Bone marrow (tissue), 2 donors: ENCODE measurements at places on chromosomes 13 and 19.

DNA sequence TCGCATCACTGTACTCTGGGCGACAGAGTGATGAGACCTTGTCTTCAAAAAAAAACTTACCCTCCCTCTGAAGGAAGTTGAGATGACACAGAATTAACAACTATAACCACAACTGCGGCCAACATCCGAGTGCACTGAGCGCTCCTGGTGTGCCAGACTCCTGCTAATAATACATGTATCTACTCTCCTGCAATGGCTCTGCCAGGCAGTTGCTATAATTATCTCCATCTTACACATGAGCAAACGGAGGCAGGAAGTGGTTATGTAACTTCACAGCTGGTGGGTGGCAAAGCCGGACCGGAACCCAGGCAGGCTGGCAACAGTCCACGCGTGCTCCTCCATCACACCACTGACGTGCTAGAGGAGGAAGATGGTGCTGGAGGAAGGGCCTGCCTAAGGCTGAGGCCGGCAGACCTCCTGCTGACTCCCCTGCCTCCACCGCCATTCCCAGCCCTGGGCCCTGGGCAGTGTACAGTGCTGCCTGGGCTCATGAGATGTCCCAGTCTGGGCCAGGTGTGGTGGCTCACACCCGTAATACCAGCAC lies 12.6 kb downstream of the XRCC1 start:
- peak; percentile 70 for DNase-seq

DNA sequence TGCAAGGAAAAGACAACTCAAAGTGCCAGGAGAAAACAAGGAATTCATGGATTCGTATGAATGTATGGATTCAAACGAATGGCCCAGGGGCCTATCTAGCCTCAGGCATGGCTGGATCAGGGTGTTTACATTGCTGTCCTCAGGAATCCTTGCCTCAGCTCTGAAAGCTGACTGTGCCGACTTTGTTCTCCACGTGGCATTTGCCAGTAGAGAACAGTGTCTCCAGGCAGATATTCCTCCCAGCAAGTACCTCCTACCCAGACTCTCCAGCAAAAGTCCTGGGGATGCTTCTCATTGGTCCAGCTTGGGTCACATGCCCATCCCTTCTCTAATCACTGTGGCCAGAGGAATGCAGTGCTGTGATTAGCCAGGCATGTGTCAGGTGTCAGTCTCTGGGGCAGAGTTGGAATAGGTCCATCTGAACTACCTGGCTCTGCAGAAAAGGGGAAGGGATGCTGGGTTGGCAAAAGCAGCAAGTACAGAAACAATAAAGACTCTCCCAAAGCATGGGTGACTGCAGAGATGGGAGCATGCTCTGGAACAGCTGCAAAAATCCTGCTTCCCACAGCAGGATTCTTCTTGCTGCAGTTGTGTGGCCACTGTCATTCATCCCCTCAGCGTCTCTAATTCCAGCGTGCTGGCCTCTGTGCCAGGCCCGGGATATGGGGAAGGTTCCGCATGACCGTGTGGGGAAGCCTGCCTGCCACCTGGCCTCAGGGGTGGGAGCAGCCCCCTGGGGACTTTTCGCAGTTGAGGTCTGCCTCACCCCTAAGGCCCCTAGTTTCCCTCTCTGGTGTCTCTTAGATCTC lies 30.0 kb downstream of the CCNE1 start:
- DNase-seq, result no peak

- no peak for DNase-seq
Observed at GRCh38 chr13:96816874-96817273, 177.4 kb downstream of the OXGR1 start.

- no peak for DNase-seq
Observed at GRCh38 chr13:54742984-54743383, 1714.4 kb downstream of the OLFM4 start.

DNA sequence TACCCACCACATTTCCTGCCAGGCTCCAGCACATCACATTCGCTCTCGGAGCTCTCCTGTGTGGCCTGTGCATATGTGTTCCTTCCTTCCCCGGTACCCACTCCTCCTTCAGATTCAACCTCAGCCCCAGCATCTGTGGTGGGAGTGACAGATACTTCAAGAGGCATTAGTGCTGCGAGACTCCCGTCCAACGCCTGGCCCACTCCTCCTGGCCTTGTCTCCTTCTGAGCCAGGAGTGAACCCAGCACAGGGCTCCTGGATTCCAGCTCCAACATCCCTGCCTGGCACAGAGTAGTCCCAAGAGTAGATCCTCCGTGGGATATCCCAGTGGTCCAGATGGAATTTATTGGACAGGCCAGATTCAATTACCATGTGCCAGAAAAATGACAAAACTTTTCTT lies 55.9 kb downstream of the SACS start:
- no peak for DNase-seq

DNA sequence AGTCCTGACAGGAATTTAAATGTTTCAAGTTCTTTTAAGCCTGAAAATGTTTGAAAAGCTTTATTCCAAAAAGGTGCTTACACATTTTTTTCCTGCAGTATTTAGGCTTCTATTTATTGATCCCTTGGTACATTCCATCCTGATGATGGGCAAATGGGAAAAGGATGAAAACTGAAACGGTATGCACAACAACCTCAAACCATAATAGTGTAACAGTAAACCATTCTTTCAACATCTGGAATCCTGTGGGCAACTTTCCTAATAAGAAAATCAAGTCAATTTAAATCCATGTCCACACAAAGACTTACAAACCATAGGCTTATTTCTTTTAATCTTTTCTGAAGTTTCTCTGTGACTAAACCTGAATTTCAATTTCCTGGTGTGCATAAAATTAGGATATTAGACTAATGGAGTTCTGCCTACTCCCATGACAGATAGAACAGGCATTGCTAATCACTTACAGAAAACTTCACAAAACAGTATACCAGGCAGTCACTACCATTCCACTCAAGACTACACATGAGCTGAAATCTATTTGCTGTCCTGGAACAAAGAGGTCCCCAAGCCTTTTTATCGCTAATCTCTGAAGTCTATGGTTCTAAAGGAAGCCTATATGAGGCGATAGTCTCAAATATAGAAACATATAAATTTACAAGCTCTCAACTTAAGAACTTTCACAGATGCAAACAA lies 103.3 kb downstream of the DLEU7 start:
- DNase-seq, result no peak

DNA sequence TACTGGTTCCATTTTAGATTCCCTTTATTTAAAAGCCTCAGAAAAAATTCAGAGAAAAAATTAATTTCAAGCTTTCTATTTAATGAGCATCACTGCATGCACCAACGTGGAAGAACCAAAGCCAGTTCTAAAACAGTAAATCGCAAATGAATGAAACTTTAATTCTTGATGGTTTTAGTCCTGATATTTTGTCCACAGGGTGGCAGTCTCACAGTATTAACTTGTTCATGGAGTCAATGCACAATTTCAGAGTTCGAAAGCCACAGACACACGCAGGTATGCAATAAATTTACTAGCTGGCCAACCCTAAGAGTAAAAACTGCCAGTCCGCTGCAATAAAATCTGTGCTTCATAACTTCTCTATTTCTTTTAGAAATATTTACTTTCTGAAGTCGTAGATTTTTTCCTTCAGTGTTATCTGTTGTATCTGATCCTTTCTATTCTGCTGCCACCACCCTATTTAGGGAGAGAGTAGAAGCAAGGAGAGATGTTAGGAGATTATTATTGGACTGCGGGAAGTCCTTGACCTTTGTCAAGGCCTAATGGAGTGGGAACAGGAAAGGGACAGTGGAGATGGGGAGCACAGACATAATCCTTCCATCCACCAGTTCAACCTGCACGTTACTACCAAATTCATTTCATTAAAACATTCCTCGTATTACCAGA lies 7.0 kb upstream of the WBP4 start:
- no peak for DNase-seq

DNA sequence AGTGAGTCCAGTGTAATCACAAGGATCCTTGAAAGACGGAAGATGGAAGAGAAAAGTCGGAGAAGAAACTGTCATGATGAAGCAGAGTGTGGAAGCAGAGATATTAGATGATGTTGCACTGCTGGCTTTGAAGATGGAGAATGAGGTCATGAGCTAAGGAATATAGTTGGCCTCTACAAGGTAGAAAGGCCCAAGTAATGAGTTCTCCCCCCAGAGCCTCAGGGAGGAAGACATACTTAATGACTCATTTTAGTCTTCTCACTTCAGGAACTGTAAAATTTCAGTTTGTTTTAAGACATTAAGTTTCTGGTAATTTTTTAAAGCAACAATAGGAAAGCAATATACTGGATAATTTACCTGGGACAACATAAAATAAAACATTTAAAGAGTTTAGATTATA lies 1331.5 kb upstream of the PCDH20 start:
- DNase-seq, result no peak

GRCh38 chr19:30163663-30164062 lies 208.5 kb upstream of the ZNF536 start:
- DNase-seq, result no peak

DNA sequence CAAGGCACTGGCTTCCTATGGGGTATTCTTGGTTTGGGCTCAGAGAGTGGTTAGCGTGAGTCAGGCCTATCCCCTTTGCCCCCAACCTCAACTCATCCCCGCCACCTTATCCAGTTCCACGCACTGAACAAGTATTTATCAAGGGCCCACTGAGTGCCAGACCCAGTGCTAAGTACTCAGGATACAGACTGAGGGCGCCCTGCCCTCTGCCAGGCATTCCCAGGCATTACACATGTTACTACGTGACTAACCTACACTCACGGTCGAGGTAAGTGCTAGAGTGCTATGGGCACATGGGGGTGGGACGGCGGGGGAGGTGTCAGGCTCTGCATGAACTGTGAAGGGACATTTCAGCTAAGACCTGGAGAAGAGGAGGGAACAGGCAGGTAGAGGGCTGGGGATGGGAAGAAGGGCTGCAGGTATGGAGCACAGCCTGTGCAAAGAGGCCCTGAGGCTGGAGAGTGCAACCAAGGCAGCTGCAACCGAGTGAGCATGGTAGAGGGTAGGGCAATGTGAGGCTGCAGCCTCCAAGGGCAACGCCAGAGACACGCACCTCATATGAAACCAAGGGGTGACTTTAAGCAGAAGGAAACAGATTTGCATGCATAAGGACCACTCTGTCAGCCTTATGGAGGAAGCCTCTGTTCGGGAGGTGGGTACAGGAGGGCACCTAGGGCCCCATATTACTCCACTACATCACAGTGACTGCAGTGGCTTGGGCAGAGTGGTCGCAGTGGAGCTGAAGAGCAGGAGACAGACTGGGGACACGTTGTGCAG lies 22.5 kb downstream of the DHRS12 start:
- no peak for DNase-seq

- no peak for DNase-seq
Observed at GRCh38 chr19:57096685-57097361, 23.0 kb upstream of the USP29 start.

DNA sequence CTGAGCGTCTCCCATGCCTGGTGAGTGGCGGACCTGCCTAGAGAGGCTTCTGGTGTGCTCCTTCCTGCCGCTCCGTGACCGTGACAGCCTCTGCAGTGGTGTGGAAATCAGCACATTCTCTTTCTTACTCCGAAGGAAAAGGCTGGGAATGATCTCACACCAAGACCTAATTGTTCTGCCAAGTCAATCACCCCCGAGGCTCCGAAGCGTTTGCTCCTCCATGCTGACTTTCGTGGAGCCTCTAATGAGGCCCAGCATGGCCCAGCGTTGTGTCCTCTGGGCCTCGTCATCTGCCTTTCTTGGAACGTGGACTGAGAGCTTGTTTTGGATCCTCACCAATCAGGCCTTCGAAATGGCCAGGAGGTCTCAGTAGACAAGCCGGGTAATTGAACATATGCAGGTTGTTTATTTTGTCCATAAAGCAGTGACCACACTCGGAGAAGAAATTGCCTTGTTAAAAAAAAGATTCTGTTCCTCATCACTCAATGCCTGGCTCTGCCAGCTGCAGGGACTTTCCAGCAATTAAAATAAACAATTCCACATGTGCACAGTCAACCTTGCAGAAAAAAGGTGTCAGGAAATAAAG lies 107.1 kb downstream of the UBL3 start:
- no peak for DNase-seq

- DNase-seq, result no peak
Observed at GRCh38 chr13:101773062-101773461, 320.6 kb downstream of the ITGBL1 start.

DNA sequence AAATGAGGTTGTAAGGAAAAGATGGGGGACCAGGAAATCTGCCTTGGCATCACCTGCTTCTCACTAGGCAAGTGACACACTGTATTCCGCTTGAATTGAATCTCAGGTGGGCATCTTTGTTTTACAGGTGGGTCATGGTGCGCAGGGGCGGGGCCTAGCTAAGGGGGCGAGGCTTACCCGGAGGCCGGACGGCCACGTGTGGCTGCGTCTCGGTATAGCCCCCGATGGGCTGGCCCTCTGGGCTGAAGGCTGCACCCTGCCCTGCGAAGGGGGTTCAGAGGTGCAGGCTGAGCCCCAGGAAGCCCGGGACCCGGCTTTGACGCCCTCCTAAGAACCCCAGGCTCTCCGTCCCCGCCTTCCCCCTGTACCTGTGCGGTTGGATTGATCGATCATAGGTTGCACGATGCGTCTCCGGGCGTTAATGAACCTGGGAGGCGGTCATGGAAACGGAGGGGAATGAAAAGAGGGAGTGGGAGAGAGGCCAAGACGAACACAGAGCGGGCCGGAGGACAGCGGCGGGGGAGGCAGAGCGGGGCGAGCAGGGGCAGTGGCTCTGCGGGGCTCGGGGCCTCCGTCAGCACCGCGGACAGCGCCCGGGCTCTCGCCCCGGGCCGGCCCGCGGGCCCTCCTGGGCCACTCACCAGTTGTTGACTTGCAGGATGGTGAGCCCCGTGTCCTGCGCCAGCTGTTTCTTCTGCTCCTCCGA lies 12.5 kb downstream of the MEIS3 start:
- DNase-seq, result no peak

- no peak for DNase-seq
Observed at GRCh38 chr19:38736413-38737280, 7.6 kb downstream of the CAPN12 start.

DNA sequence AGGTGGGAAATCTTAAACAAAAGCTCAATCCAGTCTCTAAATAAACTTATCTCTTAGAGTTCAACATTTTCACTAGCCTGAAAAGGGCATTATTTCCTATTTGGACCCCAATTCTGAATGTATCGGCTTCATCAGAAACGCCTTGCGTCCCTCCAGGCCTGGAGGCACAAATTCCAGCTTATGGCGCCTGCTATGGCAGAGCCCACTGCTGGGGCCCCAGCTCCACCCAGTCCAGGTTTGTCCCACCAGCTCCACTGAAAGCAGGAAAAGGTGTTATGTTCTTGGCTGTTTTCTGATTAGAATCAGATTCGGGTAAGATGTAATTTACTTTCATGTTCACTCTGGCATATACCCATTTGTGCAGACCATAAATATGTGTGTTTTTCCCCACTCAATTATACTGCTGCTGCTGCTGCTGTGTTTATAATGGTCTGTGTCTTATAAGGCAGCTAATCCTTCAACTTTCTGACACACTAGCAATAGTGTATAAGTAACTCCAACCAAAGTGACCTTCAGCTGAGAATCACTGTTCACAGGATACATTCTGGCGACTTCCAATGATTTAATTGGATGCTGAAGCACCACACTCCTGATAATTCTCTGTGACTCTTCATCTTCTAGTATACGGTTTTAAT lies 6.4 kb downstream of the IRS2 start:
- no peak for DNase-seq
